Fibroblast of skin of abdomen (primary cell): ENCODE measurements at places on chromosomes 6 and 20.

DNA sequence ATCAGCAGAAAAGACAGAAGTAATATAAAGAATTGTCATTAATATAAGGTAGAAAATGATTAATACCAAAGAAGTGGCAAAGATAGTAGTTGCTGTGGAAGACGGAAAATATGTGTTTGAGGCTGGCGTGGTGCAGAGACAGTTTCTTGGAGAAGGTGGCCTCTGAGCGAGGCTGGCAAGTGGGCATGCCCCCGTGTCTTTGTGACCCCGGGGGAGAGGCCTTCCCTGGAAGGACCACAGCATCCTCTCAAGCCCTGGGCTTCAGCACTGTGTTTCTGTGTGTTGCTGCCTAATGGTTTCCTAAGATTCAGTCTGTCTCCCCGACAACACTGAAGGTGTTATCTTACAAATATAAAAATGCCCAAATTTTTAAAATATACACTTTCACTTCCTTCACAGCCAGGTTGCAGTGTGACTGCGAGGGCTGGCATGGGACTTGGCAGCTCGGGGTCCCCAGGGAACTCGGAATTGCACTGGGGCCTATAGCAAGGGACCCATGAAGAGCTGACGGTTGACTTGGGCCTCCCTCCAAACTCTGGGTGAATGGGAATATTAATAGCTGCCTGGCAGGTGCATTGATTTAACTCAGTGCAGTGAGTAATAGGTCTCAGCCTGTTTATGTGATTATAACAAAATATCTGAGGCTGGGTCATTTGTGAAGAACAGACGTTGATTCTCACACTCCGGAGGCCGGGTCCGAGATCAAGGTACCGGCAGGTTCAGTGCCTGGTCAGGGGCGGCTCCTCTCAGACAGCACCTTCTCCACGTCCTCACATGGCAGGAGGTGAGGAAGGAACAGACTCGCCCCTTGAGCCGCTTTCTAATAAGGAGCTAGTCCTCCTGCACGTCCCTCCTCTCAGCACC, 47.4 kb upstream of the AFDN start:
- DNase-seq = no peak

GRCh38 chr6:148720406-148720805, 26.4 kb upstream of the UST start:
- peak; percentile 67 for DNase-seq

- no peak for DNase-seq
Observed at GRCh38 chr20:12305188-12305950, 387.7 kb downstream of the BTBD3 start.

DNA sequence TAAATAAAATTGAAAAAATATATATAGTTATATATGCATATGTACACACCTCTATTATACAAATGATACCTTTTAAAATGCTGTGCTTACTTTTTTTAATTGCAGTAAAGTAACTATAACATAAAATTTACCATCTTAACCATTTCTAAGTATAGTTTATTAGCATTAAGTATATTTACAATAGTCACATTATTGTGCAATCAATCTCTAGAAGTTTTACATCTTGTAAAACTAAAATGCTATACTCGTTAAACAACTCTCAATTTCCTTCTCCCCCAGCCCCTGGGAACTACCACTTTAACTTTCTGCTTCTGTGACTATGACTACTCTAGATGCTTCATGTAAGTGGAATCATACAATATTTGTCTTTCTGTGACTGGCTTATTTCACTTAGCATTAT, 146.7 kb upstream of the DST start:
- no peak for DNase-seq

DNA sequence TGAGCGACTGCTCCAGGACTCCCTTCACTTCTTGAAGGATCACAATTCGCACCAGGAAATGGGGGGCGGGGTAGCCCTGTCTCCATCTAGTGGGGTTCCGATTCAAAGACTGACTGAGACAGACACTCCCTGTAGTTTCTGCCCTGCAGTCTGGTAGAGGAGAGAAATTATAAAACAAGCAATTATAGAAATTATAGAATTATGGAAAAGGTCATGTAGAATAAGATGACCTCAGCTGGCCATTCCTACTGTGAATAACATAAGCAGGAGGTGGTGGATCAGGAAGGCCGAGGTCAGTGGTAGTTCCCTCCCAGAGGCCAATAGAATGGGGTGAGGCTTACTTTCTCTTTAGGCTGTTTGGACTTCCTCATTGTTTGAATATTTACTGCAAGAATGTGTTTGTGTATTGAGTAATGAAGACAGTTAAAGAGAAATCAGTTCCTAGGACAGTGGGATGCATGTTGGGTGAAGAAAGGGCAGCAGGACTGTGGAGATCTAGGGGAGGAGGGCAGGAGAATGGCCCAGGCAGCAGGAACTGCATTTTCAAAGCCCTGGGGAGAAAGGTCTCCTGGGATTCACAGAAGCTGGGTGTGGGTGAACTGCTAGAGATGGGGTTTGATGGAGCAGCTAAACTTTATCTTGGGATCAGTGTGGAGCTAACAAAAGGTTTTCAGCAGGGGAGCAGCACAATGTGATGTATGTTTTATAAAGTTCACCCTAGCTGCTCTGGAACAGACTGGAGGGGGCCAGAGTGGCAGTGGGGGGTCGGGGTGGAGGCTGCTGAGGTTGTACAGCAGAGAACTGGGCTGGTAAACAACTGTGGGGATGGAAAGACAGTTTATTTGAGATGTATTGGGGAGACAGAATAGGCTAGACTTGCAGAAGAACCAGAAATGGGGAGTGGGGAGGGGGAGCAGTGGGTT, 2.1 kb downstream of the ZNF341 start:
- peak; percentile 75 for DNase-seq

- no peak for DNase-seq
Observed at GRCh38 chr6:150549674-150550101, 50.0 kb upstream of the PLEKHG1 start.

GRCh38 chr6:118546164-118546879, 1.8 kb upstream of the PLN start:
- DNase-seq = no peak

- DNase-seq = no peak
Observed at GRCh38 chr20:50013976-50014375, 31.2 kb downstream of the SNAI1 start.

DNA sequence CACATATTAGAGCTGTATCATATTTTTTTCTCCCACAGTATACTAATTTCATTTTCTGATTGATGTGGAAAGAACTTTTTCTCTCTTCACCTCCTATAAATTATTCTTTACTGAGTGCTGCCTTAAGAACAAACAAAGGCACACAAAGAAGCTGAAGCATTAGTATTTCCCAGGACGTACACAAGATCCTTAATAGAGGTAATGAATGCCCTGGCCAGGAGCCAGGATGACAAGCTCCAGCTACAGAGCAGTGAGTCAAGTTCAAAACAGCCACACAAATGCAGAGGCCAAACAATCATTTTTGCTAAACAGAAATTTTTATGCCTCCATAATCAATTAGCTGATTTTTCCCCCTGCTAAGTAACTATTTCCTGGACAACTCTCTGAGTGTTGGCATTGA, 639.6 kb downstream of the EPHA7 start:
- DNase-seq = peak; percentile 76

DNA sequence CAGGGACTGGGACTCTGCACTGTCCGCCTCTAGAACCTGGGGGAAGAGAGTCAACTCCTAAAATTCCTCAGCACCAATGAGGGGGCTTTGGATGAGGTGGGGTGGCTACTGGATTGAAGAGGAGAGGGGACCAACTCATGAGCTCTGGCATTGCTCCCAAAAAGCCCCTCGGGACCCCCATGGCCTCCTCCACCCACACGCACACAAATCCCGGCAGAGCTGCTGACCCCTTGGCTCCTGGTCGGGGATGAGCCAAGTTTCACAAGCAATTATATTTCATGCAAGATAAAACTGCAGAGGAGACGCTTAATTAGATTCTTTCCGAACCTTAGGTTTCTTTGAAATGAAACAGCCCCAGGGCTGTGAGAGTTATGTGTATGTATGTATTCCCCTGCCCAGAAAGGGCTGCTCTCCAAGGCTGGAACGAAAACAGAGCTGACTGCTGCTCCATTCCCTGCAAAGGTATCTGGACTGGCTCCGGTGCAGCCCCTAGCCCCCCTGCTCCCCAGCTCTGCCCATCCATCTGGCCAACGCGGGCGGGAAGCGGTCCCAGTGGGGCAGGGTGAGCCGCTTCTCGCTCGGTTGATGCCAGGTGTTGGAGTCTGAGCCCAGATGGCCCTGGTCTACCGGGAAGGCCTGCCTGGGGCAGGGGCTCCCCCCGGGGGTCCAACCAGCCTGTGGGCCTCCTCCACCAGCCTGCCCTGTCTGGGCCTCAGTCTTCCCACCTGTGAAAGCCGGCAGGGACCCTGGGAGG, 46.8 kb upstream of the STX16 start:
- no peak for DNase-seq

GRCh38 chr6:23790756-23791155, 335.3 kb upstream of the NRSN1 start:
- DNase-seq = no peak

GRCh38 chr6:33854572-33855030, 50.8 kb upstream of the MLN start:
- DNase-seq = peak; percentile 28

- DNase-seq = peak; percentile 41
Observed at GRCh38 chr6:11094411-11094851, 797 bp downstream of the SMIM13 start.

- no peak for DNase-seq
Observed at GRCh38 chr6:158892266-158892665, 73.1 kb upstream of the EZR start.

- DNase-seq = peak; percentile 80
Observed at GRCh38 chr20:33994222-33994913, 657 bp downstream of the RALY start.

DNA sequence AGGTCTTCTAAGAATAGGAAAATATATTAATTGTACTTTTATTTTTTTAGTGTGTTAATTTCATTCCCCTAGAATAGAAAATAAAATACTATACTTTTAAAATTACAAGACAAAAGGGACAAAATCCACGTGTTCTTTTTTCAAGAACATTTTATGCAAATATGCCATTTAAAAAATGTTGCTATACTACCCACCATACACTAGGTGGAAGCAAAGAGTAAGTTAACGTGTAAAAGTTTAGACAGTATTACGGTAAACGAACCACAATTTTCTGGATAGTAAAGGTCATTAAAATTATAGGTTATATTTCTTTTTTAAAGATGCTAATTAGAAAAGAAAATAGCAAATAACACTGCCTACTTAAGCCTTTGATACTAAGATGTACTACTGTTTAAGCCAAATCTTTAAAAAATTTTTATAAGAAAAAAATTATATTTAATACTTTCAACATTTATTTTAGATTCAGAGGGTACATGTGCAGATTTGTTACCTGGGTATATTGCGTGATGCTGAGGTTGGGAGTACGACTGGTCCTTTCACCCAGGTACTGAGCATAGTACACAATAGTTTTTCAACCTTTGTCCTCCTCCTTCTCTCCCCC, 287.6 kb downstream of the PHF3 start:
- DNase-seq = peak; percentile 33

DNA sequence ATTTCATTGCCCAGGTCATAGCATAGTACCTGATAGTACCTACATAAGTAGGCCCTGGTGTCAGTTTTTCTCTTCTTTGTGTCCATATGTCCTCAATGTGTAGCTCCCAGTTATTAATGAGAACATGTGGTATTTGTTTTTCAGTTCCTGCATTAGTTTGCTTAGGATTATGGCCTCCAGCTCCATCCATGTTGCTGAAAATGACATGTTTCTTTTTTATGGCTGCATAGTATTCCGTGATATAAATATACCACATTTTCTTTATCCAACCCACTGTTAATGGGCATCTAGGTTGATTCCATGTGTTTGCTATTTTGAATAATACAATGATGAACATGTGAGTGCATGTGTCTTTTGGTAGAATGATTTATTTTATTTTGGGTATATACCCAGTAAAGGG, 641.6 kb downstream of the RFPL4B start:
- DNase-seq = no peak

GRCh38 chr6:7900621-7901020, 10.0 kb downstream of the TXNDC5 start:
- no peak for DNase-seq

DNA sequence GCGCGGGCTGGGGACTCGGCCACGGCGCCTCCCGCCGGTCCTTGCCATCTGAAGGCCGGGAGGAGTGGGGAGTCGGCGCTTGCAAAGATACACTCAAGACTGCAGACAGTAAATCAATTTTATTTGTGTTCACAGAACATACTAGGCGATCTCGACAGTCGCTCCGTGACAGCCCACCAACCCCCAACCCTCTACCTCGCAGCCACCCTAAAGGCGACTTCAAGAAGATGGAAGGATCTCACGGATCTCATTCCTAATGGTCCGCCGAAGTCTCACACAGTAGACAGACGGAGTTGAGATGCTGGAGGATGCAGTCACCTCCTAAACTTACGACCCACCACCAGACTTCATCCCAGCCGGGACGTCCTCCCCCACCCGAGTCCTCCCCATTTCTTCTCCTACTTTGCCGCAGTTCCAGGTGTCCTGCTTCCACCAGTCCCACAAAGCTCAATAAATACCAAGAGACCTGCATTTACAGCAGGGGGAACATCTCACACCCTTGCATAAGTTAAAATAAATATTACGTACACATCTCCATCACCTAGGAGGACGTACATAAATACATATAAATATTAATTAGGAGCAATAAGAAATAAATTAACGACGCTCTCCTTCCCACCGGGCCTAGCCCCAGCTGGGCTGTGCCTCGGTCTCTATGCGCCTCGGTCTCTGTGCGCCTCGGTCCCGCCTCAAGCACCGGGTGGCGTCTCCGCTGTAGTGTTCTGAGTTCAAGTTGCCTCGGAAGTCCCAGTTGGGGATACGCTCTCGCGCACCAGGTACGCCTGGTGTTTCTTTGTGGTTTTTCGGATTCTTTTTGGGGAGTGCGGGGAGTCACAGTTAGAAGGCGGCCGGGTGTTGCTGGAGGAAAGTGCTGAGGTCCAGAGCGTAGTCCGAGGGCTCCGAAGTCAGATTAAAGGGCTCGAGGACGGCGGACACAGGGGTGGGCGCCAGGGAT, 889 bp upstream of the FLOT1 start:
- DNase-seq = no peak

- DNase-seq = no peak
Observed at GRCh38 chr6:148566664-148567350, 180.0 kb upstream of the UST start.

- no peak for DNase-seq
Observed at GRCh38 chr6:94300424-94301144, 881.2 kb upstream of the EPHA7 start.

- DNase-seq = no peak
Observed at GRCh38 chr20:60792941-60793340, 459.1 kb upstream of the CDH4 start.

- no peak for DNase-seq
Observed at GRCh38 chr6:123802351-123802696, 1.3 kb upstream of the NKAIN2 start.

DNA sequence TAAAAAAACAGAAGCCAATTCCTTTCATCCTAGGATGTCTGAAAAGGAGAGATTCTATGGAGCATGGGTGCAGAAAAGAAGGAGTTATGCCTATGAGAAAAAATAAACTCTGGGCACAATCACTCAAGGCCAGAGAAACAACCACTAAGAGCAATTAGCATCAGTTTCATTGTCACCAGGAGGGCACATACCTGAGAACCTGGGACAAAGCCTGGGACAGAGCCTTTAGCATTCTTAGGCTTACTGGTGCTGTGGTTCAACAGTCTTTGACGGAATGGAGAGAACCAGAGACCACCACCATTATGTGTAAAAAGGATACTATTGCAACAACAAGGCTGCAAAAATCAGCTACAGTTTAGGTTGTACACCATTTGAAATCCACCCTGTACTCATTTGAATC, 29.4 kb upstream of the BCKDHB start:
- DNase-seq = no peak
